Ureter (tissue), 1 donor: ENCODE measurements at places on chromosomes 4 and X.

GRCh38 chr4:57076646-57077045 is 33.5 kb downstream of the IGFBP7 start:
- DNase-seq, result no peak

- DNase-seq, result no peak
Measured at GRCh38 chrX:129557844-129558480, 17.9 kb downstream of the OCRL start.

DNA sequence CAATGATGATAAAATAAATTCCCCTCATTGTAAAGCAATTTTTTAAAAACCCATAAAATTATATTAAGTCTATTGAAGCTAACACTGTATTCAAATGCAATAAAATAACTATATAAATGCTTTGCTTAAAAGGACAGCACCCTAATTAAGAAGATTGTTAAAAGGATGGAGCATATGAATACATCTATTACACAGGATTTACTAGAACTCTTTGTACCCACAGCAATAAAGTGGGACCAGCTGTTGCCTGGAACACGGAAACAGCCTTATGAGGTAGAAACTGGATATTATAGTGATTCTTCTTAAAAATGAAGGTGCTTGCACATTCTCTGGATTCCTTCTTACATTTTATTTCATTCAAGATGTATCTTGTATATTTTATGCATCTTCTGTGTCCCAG is 298.7 kb upstream of the KLF3 start:
- DNase-seq, result no peak

DNA sequence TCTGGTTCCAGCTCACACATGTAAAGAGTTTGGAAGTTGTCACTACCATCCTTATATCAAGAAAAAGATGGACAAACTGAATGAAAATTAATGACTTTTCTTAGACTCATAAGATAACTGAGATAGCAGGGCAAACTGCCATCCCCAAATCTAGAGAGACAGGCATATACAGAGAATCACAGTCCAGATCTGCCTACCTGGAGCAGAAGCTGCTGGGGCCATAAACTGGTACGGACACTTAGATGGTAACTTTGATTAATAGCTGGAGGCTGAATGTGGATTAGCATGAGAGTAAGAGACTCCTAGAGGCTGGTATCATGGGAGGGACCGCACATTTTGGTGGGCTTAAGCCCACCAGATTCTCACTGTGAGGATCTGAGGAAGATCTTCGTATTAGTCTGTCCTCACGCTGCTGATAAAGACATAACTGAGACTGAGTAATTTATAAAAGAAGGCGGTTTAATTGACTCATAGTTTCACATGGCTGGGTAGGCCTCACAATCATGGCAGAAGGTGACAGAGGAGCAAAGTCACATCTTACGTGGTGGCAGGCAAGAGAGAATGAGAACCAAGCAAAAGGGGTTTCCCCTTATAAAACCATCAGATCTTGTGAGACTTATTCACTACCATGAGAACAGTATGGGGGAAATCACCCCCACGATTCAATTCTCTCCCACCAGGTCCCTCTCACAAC is 10.8 kb upstream of the POLA1 start:
- DNase-seq, result no peak

GRCh38 chr4:83724485-83725335 is 188.8 kb downstream of the GPAT3 start:
- no peak for DNase-seq

DNA sequence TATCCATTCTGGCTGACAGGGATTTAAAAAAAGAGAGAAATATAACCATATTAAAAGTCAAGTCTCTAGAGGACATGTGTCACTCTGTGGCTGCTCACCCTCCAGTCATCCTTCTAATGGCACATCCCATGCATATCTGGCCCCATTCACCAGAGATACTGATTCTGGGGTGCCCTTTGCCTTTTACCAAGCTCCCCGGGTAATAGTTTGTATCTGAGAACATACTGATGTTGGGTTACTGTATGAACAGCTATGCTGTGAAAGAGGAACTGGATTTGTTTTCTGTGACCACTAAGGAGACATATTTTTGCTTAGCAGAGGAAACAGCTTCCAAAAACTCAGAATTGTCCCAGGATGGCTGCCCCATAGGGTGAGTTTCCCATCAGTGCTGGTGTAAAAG is 56.0 kb downstream of the SAT1 start:
- DNase-seq, result no peak

- DNase-seq, result no peak
Measured at GRCh38 chr4:140659943-140660700, 91.4 kb upstream of the UCP1 start.

- DNase-seq, result no peak
Measured at GRCh38 chr4:125529071-125529470, 214.3 kb downstream of the FAT4 start.

DNA sequence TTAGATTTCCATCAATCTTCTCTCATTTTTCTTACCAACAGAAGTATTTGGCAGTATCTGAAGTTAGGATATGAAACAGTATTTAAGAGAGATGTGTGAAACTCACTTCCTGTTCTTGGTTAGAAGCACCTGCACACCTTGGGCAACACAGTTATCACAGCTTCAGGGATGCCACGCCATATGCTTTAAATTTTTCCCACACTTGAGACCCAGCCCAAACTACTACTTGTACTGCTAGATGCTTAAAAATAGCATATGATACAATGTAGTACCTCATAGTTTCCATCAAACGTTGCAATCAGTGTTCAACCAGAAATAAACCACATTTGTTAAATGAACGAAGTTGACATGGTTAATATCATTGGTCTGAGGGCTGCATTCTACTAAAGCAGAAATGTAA is 725.1 kb upstream of the FRG1 start:
- no peak for DNase-seq

GRCh38 chr4:78131403-78131802 is 74.3 kb downstream of the FRAS1 start:
- DNase-seq, result no peak

DNA sequence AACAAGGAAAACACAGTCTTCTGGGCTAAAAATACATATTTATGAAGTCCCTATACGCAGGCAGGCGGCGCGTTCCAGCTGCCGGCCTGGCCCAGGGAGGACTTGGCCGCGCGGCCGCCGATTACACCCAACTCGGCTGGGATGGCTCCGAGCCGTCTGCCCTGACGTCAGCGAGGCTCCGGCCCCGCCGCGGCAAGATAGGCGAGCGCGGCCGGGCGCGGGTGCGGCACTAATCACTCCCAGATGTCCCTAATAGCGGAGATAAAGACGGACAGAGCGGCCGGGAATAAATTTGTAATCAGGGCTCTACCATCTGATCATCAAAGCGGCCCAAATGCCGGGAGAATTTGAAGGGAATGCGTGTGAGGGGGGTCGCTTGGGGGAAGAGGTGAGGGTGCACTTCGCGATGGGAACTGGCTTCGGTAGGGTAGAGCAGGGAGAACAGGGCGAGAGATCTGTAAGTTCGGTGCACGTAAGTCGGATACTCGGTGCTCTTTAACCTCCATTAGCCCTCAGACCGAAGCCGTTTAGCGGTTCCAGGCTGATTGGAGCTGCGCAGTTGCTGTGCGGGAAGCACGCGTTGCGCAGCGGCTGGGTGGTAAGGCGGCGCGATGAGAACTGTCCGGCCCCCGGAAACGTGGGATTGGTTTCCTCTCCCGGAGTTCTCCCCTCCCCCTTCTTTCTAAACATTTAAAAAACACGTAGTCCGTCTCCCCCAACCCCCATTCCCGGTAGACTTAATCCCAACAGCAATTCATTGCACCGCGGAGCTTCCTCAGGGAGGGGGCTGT is 7.7 kb downstream of the HAND2 start:
- DNase-seq, result no peak

- DNase-seq, result no peak
Measured at GRCh38 chrX:65127842-65128241, 151.6 kb upstream of the ZC4H2 start.

- DNase-seq, result no peak
Measured at GRCh38 chr4:61772126-61772525, 572.0 kb downstream of the ADGRL3 start.

- DNase-seq, result no peak
Measured at GRCh38 chr4:173917255-173917960, 366.1 kb downstream of the FBXO8 start.

GRCh38 chrX:105765691-105766090 is 56.6 kb upstream of the NRK start:
- no peak for DNase-seq

GRCh38 chrX:19034025-19034424 is 50.1 kb upstream of the PHKA2 start:
- no peak for DNase-seq

DNA sequence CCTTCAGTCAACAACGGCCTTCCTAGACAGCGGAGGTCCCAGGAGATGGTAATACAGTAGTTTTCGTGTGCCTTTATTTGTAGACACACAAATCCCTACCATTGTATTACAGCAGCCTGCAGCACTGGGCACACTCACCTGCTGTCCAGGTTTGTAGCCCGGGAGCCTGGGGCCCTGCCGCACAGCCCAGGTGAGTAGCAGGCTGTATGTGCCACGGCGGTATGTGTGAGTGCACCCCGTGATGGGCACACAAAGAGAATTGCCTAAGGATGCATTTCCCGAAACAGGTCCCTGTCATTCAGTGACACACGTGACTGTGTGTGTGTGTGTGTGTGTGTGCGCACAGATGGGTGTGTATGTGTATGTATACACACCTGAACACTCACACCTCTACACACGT is 8.1 kb upstream of the SLC25A6 start:
- DNase-seq, result no peak

DNA sequence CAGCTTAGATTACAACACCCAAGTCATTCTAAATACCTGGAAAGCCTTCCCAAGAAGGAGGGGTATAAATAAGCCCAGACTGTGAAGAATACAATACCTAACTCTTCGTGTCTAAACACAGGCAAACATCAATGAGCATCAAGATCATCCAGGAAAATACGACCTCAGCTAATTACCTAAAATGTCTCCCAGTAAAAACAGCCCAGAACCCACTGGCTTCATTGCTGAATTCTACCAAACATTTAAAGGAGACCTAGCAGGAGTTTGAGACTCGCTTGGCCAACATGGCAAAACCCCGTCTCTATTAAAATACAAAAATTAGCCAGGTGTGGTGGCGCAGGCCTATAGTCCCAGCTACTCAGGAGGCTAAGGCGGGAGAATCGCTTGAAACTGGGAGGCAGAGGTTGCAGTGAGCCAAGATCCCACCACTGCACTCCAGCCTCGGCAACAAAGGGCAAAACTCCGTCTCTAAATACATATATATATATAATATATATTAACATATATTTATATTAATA is 19.1 kb upstream of the HSFX4 start:
- DNase-seq, result no peak

DNA sequence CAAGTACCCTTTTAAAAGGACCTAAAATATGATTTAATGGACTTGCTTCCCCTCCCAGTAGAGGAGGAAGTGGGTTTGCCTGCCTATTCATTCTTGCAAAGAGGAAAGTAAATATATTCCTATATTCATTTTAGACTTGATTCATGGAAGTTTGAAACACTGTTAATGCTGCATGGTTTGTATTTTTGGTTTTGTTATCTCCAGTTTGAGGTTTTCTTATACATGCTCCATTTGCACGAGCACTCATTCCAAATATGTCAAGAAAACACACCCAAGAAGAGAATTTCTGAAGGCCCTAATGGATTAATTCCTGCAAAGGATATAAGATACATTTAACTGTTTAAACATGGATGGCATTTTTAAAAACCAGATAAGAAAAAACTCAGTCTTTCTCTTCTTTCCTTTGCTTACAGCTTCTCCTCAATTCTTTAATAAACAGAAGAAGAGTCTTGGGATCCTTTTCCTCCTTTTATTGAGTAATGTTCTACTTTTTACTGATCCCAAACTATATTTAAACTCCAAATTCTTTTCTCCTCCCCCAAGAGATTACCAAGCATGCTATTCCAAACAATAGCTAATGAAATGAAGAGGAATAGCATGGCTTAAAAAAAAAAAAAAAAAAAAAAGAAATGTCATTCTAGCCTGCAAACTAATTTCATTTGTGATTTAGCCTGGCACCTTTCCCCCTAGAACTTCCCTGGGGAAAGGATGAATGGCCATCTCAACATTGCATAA is 54.6 kb upstream of the LDB2 start:
- no peak for DNase-seq

- DNase-seq, result no peak
Measured at GRCh38 chrX:7170898-7171297, 22.9 kb upstream of the PUDP start.

DNA sequence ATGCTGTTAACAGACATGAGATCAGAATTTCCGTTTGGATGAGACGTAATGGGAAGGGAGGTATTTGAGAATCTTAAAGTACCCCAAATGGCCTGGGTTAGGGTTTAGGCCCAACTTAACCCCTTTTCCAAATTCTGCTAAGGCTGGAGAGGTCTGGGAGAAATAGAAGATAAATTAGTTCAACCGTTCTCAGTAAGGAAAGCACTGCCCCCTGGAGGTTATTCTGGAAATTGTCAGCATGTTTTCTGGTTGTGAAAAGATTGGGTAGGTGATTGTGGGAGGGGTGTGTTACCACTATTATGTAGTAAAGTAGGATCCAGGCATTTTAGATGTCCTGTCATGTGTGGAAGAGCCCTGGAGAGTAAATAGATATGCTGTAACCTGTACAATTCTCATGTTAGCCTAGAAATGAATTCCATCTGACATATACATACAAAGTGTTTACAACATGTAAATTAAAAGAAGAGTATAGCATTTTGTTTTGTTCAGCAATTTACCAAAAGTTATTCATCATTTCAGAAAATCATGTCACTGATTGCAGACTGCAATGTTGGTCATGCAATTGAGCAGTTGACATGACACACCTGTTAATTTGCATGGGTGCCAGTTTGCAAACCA is 26.8 kb upstream of the GRXCR1 start:
- DNase-seq, result peak; percentile 45

DNA sequence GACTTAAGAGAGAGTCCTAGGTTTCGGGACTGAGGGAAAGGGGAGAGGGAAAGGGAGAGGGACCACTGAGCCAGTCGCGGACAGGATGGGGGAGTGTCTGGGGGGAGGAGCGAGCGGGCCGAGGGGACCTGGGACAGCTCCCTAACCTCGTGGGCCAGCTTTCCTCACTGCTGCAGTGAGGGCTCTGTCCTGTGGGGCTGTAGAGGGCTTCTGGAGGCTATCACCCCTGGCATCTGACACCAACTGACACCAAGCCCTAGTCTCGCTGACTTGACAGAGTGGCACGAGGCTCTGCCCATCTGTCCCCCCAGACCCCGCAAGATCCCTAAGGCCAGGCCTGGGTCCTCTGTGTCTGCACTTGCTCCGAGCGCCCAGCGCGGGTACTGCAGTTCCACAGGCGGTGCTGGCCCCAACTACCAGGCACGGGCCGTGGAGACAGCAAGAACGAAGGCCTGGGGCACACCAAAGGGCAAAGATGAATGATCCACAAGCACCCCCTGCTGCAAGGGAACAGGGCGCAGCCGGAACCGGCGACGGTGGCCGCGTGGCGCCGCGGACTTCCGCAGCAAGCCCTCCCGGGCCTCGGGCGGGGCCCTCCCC is 465 bp downstream of the HAUS7 start:
- no peak for DNase-seq

GRCh38 chr4:77745792-77746191 is 73.4 kb downstream of the CNOT6L start:
- DNase-seq, result no peak
